ENCODE measurements at places on chromosomes 13 and 19.

DNA sequence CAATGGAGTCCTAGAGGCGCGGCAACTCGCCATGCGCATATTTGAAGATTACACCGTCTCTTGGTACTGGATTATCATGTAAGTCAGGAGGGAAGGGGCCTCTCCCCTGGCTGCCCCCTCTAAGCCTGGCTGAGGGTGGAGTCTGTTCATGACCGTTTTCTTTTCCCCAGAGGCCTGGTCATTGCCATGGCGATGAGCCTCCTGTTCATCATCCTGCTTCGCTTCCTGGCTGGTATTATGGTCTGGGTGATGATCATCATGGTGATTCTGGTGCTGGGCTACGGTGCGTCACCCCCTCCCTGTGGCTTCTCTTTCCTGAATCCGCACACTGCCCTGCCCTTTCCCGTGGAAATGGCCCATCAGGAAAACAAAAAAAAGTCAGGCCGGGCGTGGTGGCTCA, 6.5 kb downstream of the SLC44A2 start:
- no peak for DNase-seq

GRCh38 chr13:34678154-34678553, 263.9 kb upstream of the NBEA start:
- DNase-seq, result peak; percentile 5

DNA sequence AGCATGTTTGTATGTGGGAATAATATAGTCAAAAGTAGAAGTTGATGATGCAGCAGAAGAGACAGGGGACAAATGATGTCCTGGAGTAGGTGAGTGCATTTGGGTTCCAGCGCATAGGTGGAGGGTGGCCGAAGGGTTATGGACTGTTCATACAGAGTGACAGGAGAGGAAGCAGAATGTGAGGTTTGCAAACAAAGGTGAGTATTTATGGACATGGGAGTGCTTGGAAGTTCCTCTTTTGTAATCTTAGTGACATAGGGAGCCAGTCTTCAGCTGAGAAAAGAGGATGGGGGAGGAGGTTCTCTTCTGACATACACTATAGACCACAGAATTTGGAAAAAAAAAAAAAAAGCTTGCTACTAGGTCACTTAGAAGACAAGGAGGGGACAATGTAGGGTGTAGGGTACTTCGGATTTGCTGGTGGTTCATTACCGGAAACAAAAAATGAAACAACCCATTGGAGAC, 331.6 kb downstream of the DLEU7 start:
- no peak for DNase-seq

DNA sequence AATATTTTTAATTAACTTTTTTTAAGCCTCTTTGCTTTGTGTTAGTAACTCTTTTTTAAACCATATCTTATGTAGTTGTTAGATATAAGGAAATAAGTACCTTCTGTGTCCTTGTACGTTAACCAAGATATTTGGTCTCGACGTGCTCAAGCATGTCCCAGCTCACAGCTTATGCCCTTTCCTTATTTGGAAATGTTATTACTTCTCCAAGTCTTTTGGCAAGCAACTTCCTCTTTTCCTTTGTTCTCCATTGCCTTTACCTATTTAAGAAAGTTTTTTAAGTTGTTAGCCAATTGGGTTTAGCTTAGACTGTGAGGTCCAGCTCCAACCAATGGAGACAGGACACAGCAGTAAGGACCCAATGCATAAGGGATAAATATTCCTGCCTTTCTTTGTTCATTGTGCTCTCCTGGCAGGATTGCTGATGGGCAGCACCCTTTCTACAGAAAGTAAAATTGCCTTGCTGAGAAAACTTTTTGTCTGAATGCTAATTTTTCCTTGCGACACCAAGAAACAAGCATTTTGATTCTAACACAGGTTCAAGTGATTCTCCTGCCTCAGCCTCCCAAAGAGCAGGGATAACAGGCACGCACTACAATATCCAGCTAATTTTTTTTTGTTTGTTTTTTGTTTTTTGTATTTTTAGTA, 5.2 kb downstream of the DKKL1 start:
- DNase-seq, result no peak

DNA sequence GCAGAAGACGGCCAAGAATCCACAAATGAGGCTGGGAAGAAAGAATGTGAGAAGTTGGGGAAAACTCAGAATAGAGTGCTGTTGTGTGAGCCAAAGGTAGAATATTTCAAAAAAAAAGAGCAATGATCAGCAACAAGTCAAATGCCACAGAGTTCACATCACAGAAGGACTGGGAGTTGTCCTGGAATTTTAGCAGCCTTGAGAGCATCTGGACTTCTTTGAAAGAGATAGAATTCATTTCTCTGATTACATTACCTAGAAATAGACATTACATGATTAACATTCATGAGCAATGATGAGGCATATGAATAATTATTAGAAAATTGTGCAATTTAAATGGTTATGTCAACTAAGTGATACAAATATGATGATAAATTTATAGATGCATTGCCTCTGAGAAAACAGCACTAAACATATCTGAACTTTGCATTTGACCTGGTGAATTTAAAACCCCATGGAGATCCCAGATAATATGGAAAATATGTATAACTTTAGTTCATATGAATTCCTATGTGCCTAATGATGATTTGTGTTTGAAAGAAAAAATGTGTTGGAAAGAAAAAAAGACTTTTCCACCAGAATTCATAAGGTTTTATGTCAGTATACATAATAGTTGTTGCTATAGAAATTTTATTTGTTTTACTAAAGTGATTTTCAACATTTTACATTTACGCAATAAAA, 186.2 kb downstream of the POSTN start:
- no peak for DNase-seq

GRCh38 chr13:84137292-84137691, 255.0 kb upstream of the SLITRK1 start:
- no peak for DNase-seq

- no peak for DNase-seq
Observed at GRCh38 chr13:99153219-99153618, 47.4 kb upstream of the UBAC2 start.

DNA sequence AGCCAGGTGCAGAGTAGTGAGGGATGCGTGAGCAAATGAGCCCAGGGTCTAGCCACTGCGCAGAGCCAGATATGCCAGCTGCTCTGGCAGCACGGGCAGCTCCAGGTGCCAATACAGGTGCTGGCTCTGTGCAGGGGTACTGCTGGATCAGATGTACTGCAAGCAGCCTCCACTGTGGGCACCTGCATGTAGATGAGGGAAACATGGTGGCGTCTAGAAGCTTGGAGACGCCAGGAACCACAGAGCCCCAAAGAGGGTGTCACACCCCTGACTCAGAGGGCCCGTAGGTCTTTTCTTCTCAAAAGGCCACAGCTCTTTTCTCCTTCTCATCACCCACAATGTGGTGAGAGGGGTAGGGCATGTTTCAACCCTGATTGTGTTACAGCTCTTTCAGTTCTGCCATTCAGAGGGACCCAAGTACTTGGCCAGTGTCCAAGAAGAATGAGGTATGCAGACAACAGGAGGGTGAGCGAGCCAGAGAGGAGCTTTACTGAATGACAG, 244.4 kb upstream of the SLITRK1 start:
- DNase-seq, result no peak

DNA sequence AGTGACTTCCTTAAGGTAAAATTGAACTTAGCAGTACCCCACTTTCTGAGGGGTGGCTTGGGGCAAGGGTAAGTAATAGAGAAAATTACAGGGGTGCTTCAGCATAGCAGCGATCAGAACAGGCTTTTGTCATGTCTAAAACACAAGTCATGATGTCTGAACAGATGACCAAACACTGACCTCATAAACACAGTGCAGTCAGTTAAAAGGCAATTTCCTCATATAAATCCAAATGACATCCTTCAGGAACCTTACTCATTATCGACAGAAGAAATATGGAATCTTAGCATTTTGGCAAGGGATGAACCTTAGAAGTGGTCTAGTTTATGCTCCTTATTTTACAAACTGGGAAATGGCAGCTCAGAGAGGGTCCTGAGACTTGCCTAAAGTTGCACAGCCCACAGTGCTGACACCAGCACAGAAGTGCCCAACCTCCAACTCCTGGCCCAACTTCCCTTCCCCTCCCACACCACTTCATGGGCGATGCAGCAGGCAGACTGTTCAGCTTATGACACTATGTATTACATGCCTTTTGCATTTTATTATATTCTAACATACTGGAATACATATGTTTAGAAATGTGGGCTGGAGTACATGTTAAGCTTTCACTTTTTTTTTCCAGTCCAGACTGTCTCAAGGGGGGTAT, 3.6 kb downstream of the GJA3 start:
- no peak for DNase-seq

GRCh38 chr19:46239193-46240024, 9.9 kb downstream of the IGFL1 start:
- DNase-seq, result no peak

Measured in HTR-8/SVneo (cell line).